NCI-H510A treated with DMSO at 0.1 percent for 48 hours (cell line): ENCODE measurements at places on chromosomes 5 and 9.

GRCh38 chr5:4758550-4758949, 381.6 kb upstream of the ADAMTS16 start:
- DNase-seq, result no peak

DNA sequence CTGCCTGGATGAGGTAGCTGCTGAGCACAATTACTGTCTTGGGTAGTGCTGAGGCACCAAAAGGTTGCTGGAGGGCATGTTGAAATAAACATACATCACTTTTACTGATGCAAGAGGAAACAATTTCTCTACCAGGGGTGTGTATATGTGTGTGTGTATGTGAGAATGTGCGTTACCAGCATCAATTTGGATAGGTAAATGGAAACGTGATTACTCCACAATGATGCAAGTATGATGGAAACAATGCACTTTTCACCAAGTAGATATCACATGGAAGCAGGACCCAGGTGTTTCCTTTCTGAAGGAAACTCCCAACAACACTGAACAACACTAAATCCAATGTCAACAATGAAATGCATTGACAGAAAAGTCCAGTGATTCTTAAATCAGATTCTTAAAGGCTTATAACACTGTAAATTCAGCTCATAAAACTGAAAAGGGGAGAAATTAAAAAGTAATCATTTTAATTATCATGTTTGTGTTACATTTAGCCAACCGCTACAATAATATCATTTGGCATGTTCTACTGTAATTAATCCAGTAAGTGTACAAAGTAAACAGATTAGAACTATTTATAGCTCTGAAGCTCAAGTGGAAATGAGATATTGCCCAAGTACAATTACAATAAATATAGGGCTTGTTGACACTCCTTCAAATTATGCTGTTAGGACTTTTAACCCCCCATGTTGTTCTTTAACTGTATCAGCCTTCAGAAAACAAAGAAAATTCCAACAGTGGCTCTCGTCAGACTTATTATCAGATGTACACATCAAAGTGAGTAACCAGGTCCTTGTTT, 25.3 kb downstream of the YIPF5 start:
- peak; percentile 2 for DNase-seq

DNA sequence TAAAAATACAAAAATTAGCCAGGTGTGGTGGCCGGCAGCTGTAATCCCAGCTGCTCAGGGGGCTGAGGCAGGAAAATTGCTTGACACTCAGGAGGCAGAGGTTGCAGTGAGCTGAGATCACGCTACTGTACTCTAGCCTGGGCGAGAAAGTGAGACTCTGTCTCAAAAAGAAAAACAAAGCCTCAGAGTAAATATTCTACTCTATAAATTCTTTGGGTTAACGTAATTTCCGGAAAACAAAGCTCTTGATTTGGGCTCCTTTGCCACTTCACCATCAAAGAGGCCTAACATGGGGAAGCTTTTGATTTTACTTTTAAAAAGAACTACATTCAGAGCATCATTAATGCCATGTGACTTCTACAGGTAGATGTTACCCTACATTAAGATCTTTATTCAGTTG, 103.1 kb downstream of the SERINC5 start:
- DNase-seq, result no peak

DNA sequence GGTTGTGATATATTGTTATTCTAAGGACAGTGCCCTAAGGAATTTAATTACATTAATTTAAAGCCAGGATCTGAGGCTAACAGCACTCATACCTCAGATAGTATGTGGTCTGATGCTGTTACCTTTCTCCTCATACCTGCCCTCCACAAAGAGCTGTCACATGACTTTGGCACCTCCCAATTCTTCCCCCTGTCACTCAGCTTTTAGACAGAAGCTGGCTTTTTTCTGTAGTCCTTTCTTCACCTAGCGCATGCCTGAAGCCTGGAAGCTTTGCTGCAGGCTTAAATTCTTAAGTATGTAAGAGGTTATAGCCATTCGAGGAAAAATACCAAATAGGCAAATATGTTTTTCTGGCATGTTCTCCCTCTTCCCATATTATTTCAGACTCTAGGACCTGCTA, 61.0 kb upstream of the ADAMTS19 start:
- no peak for DNase-seq
